ENCODE measurements at places on chromosomes 12 and 14. TPM values are rescaled to one million over a fixed set of nuclear protein-coding genes. Genes with fewer than 3 reads are reported as not detected.

The CFAP54 gene
- 0.38 TPM for total RNA-seq

GRCh38 chr12:41979574-41979973 is 165.1 kb downstream of the GXYLT1 start:
- DNase-seq = no peak

DNA sequence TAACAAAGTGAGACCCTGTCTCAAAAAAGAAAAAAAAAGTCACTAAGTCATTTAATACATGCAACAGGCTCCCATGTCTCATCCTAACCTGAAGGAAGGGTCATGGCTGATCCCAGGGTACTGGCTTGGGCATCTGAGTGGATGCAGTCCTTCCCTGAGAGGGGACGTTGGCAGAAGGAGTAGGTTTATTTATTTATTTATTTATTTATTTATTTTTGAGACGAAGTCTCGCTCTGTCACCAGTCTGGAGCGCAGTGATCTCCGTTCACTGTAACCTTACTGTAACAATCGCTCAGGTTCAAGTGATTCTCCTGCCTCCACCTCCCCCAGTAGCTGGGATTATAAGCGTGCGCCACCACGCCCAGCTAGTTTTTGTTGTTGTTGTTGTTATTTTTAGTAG is 7.2 kb upstream of the CALCOCO1 start:
- no peak for DNase-seq

GRCh38 chr12:84995641-84996040 is 40.4 kb downstream of the TSPAN19 start:
- no peak for DNase-seq

- no peak for DNase-seq
Observed at GRCh38 chr14:99562856-99563748, 40.9 kb downstream of the CCDC85C start.

The NXPH4 gene
- total RNA-seq = 0.41 TPM

DNA sequence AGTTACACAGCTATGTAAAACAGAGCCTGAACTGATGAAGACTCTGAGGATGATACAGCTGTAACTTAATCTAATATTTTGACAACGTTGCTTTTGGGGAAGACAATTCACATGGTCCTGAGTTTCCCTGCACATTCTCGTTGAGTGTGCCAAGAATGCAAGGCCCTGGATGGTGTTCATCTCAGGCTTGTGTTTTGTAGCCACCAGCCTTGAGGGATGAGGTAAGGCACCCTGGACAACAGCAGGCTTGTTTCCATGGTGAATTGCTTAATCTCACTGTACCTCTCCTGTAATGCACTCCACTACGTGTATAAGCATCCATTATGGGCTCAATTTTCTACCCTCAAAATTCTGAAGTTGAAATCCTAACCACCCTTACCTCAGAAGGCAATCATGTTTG is 2.1 kb downstream of the CATSPERB start:
- DNase-seq = no peak

GRCh38 chr12:25935355-25936144 is 22.9 kb upstream of the RASSF8 start:
- DNase-seq = no peak

DNA sequence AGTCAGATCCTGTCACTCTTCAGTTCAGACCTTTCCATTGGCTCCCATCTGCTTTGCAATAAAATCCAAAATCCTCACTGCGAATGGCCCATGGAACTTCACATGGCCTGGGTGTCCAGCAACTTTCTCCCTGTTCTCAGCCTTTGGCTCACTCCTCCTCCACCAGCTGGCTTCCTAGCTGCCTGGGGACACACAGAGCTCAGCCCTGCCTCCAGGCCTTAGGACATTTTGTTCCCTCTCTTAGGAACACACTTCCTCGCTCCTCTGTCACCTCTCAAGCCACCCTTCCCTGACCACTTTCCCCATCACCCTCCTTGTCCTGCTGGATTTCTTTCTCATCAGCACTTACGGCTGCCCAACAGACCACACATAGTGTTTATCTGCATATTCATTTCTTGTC is 419.6 kb downstream of the MED13L start:
- no peak for DNase-seq

DNA sequence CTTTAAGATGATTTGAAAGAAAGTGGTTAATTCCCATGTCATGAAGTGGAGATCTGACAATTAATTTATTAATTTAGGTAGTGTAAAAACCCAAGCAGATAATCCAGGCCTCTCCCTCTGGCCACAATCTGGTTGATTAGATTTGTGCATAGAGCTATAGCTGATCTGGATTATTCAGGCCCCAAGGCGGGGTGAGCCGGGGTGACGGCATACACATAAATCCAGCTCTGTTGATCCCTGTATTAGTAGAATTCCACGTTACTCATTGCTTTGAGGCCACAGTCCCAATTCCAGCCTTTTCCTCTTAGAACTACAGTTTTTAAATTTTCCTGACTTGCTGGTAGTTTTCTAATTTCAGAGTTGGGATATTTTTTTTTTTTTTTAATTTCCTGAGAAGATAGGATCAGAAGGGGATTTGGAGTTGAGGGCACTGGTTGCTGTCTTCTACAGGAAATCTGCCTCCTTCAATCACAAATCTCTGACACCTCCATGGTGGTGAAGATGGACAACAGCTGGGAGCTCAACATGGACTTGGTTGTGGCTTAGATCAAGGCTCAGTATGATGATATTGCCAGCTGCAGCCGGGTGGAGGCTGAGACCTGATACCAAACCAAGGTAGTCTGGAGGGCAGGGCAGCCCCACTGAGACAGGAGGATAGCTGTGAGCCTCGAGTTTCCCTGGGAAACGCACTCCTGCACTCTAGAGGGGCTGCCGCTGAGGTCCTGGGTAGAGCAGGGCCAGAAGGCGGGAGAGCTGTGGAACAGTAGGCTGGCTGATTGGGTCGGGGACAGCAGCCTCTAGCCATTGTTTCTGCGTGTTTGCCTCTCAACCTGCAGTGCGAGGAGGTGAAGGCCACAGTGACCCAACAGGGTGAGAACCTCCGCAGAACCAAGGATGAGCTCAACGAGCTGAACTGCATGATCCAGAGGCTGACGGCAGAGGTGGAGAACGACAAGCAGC is 19.4 kb downstream of the KRT85 start:
- DNase-seq = no peak

GRCh38 chr14:93708311-93708734 is 80.0 kb downstream of the PRIMA1 start:
- no peak for DNase-seq

GRCh38 chr12:49037111-49037946 is 18.8 kb upstream of the PRKAG1 start:
- no peak for DNase-seq
